ENCODE measurements at places on chromosomes 5 and 9.

GRCh38 chr5:149053072-149053695 lies 9.7 kb downstream of the SH3TC2 start:
- no peak for DNase-seq

DNA sequence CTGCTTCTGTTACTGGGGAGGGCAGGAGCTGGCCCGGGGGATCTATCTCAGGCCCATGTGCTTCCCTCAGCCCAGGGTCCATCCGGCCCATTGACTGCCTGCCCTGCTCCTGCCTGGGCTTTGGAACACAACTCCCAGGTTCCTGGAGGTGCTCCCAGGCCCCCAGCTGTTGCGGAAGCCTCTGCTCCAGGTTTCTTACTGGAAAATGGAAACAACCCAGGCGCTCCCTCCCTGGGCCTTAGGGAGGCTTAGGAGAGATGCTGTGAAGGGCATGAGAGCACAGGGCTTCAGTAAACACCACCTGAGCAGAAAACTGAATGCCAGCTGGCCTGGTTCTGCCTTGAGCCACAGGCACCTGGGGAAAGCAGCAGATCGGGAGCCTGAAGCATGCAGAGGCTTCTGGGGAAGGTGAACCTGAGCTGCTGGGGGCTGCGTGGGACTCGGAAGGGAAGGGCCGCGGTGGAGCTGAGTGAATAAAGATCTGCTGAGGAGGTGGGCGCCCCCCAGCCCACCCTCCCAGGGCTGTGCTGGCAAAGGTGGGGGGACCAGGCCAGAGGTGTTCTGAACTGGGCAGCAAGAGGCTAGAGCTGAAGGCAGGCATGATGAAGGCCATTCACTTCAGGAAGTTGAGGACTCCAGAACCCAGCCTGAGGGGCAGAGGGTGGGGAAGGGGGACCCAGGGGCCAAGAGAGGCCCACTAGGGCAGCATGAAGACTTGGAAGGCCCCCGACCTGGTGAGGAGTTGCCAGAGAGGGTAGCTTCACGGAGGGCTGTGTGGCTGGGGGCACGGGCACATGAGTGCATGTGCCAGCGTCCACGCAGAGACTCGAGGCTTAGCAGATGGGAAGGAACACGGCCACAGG lies 64.8 kb downstream of the SHB start:
- no peak for DNase-seq

DNA sequence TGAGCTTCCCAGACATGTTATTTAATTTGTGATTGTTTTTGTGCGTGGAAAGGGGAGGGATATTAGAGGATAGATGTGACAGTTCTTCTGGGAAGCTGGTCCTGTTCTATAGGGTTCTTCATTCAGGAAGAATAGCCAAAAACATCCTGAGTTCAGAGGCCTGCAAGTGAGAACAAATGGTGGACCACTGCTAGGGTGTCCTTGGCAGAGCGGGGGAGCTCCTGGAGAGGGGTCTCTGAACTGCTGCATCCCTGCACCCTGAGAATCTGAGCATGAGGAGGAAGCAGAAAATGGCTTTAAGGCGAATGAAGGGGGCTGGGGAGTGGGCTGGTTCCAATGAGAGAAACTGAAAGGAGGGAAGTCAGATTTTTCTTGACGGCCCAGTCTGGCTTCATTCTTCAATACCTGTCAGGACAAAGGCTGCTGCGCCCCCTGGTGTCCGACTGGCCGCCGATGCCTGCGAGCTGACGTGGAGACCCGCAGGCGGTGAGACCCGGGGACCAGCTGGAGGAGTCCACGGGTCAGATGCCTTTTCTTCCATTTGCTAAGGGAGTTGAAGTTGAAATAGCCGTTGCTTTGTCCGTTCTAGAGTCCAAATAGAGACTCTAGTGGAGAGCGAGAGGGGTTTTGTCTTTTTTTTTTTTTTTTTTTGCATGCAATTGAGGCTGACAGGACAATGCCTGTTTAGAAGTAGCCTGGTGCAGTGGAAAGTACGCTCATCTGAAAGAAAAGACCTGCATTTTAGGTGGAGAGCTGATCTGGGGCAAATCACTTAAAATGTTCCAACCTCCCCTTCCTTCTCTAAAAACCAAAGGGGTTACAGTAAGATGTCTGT lies 39.5 kb upstream of the NFIB start:
- peak; percentile 93 for DNase-seq

GRCh38 chr5:172113036-172113435 lies 75.0 kb downstream of the STK10 start:
- no peak for DNase-seq

DNA sequence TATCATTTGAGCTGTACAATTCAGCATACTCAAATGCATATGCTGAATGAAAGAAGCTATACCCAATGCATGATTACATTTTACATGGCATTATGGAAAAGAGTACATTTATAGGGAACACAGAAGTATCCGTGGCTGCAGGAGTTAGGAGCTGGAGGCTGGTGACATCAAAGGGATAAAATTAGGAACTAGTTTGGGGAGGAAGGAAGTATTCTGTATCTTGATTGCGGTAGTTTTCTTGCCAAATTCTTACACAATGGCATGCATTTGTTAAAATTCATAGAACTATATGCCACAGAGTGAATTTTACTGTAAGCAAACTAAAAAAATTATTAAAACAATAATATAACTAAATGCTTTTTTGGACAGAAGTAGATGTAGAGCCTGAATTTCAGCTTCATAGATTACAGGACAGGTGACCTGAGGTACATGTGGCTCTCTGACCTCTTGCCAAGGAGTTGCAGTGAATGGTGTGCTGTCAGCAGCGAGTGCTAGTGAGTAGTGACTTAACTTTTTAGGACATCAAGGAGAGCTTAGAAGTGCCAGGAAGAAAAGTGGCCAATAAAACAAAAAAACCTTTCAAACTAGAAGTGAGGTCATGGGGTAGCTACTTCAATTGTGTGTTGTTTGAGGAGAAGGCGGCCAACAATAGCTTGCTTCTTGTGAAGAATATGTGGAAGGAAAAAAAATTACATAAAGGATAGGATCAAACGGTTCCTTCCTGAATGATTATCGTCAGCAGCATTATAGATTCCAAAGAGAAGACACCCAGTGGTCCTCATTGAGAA lies 514.9 kb upstream of the CLINT1 start:
- no peak for DNase-seq

GRCh38 chr5:128597156-128597555 lies 59.1 kb upstream of the FBN2 start:
- DNase-seq: no peak

- DNase-seq: no peak
These were observed 34.1 kb upstream of the NPR3 start for GRCh38 chr5:32677023-32677422.

GRCh38 chr5:81852291-81853029 lies 101.6 kb upstream of the SSBP2 start:
- peak; percentile 33 for DNase-seq

DNA sequence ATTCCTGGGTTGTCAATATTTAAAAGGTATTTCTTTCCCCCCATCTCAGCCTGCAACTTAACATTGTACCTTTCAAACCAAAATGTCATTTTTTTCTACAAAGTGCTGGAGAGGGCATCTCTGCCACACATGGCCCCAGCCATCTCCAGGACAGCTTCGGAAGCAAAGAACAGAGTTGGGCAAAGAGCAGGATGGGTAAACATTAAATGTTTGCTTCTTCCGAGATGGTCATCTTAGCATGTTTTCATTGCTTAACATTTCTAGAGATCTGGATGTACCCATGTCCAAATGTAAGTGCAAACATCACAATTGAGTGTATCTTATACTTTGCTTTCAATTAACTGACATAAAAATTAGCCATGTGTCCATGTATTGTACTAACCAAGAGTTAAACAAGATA lies 14.3 kb upstream of the F2RL2 start:
- no peak for DNase-seq

DNA sequence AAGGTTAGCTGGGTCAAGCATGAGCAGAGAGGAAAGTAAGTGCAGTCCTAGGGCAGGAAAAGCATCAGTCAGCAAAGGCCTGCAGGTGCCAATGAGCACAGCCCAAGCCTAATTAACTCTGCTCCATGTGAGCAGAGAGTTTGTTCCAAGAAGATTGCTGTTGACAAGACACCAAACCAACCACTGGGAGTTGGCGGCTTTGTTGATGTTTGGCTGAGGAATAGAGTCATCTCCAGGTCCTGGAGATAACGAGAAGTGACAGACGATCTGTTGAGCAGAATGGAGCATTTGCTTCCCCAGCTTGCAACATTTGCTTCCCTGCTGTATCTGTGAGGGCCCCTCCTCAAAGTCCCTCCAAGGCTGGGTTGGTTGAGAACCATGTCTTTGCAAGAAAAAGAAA lies 68.2 kb downstream of the FAM114A2 start:
- DNase-seq: no peak

DNA sequence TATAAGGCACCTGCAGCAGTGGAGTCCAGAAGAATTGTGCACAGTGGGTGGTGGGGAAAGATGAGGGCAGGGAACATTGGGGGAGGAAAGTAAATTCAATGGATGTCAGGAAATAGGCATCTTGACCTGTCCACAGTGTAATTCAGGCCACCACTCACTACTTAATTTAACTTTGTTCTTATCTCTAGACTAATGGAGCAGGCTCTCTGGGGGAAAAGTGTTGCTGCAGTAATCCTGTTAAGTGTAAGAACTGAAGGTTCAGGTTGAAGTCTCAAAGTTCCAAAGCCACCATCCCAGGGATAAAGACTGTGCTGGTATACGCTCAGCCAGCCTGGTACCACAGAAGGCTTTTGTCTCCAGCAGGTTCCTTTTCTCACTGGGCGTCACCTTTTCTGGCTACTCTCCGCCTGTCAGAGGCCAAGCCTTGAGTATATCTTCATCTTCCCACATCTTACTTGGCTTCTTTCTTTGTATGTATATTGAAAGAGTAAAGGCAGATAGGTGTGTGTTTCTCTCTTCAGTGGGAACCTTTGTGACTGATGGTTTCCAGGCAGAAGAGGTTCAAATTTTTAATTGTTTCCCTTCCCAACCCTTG lies 150.9 kb upstream of the DMRT1 start:
- no peak for DNase-seq

- no peak for DNase-seq
These were observed 147.4 kb downstream of the TRIM36 start for GRCh38 chr5:115022303-115022702.
